ENCODE measurements at places on chromosomes 2 and 18.
A peak's percentile ranks its signal among the peaks of the same experiment; 100 is the strongest.

GRCh38 chr2:159875083-159875482 is 77.1 kb upstream of the CD302 start:
- no peak for DNase-seq

- no peak for DNase-seq
These were observed 1.8 kb upstream of the KYNU start for GRCh38 chr2:142875652-142876051.

- no peak for DNase-seq
These were observed 19.9 kb downstream of the CELF4 start for GRCh38 chr18:37545461-37546271.

- DNase-seq, result no peak
These were observed 73.6 kb downstream of the PDE11A start for GRCh38 chr2:177998996-177999395.

- peak; percentile 87 for DNase-seq
These were observed 7.9 kb downstream of the CROCC2 start for GRCh38 chr2:240913810-240914644.

DNA sequence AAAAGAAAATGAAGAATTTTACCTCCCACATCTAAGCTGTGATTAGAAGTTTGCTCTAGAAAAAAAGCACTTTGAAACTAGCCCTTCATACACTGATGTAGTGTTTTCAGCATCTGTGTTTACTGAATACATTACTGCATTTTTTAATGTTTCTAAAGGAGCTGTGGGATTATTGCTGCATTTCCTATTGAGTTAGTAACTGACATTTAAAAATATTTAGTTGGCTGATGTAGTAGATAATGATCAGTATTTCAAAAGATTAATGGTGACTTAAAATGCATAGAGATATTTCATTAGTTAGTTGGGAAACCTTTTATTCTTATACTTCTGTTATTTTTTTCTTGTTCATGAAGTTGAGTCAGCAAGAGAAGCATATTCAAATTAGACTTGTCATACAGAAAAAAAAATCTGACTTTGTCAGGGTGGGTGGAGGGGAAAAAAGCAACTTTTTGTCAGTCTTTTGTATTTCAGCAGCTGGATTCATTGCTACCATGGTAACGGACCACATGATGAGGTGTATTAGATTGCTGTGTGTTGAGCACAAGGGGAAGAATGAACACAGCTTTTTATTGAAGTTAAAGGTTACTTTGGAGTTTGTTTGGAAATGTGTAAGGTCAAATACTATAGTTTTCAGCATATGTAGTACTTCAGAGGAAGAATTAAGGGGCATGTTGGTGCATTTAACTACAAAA is at the start of gene DTNA:
Gene DTNA (plus strand): TSS at position 549 of the 692 bp plus-strand sequence. CDS start 45,679 bp downstream, outside the sequence.
- no peak for DNase-seq

DNA sequence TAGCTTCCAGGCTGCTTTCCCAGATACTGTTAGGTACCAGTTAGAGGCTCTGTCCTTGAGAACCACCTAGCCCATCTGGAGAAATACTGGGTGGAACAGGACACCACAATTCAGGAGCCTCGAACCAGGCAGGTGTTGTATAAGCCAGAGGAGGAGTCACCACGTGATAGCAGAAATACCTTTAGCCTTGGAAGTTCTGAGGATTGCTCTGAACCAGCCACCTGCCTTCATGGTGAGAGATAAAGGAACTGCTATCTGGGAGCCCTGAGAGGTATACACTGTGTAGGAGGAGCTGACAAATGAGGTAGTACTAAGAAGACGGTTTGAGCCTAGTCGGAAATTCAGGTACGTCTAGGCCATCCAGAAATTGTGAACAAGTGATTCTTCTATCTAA is 7.6 kb upstream of the GPBAR1 start:
- DNase-seq, result no peak

DNA sequence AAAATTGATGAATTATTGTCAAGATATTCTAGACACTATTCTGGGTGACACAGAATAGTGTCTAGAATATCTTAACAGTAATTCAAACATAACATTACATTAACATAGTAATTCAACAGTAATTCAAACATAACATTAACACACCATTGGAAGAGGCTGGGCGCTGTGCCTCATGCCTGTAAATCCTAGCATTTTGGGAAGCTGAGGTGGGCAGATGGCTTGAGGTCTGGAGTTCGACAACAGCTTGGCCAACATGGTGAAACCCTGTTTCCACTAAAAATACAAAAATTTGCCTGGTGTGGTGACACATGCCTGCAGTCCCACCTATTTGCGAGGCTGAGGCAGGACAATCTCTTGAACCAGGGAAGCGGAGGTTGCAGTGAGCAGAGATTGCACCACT is 195.8 kb downstream of the ZRANB3 start:
- DNase-seq, result no peak

- no peak for DNase-seq
These were observed 1.5 kb upstream of the AMMECR1L start for GRCh38 chr2:127887082-127887775.

GRCh38 chr2:59184276-59185020 is 943.3 kb upstream of the FANCL start:
- DNase-seq, result no peak

DNA sequence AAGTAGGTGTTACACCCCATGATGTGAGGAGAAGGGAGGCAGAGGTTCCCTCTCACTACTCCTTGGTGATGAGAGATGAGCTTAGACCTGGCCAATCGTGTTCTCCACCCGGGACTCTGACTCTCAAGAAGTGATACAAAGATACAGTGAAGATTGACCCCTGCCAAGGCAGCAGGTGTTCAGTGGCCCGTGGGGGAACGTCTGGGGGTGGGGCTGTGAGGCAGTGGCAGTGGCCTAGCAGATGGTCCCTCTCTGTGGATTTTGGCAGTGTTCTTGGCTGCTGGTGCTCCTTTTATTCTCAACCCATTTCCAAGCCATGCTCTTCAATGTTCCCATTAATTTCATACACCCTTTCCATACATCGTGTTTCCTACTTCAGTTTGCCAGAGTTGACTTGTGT is 120.4 kb upstream of the NEDD4L start:
- no peak for DNase-seq

DNA sequence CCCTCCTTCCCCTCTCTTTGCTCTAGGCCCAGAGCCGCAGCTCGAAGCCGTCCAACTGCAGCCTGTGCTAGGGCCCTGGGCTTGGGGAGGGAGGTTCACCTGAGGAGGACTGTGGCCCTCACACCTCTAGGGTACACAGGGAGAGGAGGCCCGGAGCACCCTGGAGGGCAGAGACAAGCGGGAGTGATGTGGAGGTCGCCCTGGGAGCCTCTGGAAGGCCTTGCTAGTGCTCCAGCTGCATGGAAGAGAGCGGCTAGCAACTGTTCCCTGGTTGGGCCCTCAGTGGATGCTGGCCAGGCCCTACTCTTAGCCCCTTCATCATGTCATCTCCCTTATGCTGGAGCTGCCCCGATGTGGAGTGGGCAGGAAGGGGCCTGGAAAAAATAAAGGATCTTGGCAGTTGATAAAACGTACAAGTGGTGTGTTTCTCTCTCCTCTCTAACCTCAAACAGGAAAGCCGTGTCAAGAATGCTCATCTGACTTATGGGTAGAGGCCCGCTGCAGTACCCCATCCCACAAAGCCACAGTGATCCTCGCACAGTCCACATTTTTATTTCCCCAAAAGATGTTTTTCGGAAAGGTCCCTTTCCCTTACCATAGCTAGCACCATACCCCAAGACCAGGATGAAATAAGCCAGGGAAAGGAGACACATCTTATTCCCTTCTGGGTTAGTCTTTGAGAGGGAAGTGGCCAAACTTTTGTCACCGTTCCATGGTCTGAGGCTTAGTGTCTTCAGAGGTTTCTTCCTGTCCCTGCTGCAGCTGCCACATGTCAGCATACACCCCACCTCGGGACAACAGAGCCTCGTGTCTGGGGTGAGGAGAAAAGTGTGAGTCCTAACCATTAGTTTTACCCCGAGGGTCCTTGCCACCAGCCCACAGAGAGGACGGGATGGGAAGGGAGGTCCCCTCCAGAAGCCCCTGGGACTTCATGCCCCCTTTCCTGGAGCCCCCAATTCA is 2.9 kb downstream of the ZFAND2B start:
- DNase-seq, result no peak

GRCh38 chr2:11634584-11634983 is 35.4 kb downstream of the NTSR2 start:
- no peak for DNase-seq

DNA sequence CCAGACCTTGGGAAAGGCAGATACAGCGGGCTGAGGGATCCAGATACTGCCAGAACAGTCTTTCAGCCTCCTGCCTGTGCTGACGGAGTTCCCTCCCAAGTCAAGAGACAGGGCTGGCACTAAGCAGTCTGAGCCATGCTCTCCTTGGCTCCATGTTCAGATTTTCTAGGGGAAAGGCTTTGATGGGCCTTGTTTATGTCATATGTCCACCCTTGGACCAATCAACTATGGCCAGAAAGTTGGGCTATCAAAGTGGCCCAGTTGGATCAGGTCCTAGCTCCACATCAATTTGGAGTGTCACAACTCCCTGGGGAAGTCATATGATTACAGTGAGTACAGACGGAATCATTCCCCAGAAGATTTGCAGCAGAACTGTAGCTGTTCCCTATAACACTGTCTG is 152.0 kb downstream of the GREB1L start:
- no peak for DNase-seq

DNA sequence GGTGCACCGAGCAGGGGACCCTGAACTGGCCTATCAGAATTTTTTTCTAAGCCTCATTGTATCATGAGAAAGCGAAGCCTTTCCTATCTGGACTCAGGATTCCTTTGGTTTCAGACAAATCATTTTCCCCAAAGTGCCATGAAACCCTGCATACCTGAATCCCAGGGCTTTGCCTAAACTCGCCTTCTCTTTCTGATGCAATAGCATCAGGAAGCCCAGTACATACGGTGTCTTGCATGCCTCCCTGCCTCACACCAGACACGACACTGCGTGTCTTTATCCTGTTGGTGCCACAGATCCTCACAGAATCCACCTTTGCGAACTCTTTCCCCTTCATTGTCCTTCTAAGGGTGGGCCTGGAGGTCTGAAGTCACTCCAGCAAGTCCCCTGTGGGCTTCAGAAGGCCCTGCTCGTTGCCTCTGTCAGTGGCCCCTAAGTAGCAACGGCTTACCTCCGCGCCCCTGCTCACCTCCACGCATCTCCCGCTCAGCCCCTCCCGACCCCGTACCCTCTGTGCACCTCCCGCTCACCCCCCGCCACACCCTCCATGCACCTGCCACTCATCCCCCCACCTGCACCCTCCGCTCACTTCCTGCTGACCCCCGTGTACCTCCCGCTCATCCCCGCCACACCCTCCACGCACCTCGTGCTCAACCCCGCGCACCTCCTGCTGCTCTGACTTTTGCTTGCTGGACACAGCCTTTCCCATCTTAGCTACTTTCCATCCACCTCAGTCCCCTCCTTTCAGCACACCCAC is 83.4 kb downstream of the TPGS2 start:
- DNase-seq, result no peak

GRCh38 chr2:83900862-83901261 is 558.2 kb downstream of the SUCLG1 start:
- no peak for DNase-seq

GRCh38 chr2:212237350-212238095 is 301.1 kb downstream of the ERBB4 start:
- no peak for DNase-seq

- DNase-seq, result no peak
These were observed 308.2 kb downstream of the FBXO15 start for GRCh38 chr18:73839441-73839840.

DNA sequence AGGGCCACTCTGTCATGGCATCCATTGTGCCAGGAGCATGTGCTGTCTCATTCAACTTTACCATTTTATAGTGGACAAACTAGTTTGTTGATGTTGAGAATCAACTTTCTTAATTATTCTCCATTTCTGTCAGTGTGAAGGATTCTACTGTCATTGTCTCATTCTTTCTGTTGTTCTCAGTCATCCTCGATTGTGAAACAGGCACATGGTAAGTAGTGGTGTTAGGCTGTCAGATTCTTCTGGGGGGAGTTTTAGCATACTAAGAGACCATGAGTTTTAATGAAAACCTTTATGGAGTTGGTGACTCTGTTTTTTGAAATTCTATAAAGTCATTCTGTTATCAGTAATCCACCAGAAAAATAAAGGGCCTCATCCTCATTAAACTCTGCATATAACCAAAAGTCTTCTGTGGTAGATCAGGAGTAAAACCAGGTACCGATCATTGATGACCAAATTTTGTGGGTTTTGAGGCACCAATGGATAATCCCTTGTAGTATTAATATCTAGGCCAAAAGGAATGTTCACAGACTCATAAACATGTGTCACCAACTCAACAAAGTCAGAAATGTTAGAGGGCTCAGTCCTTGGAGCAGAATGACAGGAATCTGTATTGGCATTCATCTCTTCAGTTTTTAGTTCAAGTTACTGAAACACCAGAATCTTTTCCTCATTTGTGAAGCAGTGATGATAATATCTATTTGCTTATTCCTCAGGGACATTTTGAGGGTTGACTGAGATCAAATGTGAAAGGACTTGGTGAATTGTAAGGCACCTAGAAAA is 73.2 kb downstream of the CERS6 start:
- DNase-seq, result no peak

DNA sequence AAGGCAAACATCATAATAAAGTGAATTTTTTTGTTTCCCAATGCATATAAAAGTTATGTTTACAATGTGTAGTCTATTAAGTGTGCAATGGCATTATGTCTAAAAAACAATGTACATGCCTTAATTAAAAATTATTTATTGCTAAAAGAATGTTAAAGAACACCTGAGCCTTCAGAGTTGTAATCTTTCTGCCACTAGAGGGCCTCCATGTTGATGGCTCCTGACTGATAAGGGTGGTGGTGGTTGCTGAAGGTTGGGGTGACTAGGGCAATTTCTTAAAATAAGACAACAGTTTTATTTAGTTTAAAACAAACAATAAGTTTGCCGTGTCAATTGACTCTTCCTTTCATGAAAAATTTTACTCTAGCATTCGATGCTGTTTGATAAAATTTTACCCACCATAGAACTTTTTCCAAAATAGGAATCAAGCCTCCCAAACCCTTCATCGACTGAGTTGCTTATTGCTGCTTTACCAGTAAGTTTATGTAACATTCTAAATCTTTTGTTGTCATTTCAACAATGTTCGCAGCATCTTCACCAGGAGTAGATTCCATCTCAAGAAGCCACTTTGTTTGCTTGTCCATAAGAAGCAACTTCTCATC is 32.3 kb downstream of the MAP3K2 start:
- DNase-seq, result peak; percentile 10

DNA sequence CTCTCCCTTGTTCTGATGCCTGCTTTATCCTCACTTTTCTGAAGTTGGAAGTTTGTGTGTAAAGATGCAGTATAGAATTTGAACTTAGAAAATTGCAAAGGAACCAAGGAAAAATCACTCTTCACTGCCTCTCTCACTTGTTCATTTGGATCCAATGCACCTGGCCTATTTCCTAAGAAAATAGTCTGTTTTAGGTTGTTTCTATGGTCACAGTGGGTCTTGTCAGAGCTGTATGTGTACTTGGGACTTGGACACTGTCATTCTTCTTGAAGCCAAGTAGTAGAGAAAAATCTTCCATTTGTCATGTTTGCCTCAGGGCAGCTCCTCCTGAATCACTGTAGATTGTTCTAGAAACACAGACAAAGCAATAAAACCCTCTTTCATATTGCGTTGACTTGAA is 80.3 kb upstream of the SESTD1 start:
- DNase-seq, result no peak
